Astrocyte of the cerebellum (primary cell): ENCODE measurements at places on chromosomes 16 and 17.

- no peak for DNase-seq
Observed at GRCh38 chr17:81483085-81483861, 29.3 kb downstream of the ACTG1 start.

GRCh38 chr17:17737961-17738894 is 57.0 kb downstream of the RAI1 start:
- DNase-seq, result no peak

DNA sequence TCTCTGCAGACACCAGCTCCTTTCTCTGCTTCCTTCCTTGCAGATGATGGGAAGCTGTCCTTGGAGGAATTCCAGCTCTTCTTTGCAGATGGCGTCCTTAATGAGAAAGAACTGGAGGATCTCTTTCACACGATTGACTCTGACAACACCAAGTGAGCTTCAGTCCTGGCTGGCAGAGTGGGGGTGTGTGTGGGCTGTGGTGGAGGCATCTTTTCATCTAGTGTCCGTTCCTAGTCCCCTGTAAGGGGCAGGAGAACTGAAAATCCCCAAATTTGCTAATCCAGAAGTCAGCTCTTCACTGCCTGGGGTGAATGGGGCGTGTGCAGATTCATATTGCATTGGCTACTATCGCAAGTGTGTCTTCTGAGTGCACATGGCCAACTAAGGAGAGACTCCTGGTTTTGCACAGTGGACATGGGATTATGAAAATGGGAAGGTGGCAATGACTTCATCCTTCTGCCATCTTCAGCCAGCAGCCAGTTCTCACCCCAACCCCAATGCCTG is 10.4 kb downstream of the NECAB2 start:
- DNase-seq, result no peak

GRCh38 chr17:65749479-65749878 is 188.0 kb upstream of the AXIN2 start:
- DNase-seq, result no peak

GRCh38 chr17:61211236-61211635 is 188.4 kb upstream of the TBX2 start:
- DNase-seq, result no peak

GRCh38 chr17:78842881-78843565 is 2.4 kb upstream of the USP36 start:
- DNase-seq, result no peak

DNA sequence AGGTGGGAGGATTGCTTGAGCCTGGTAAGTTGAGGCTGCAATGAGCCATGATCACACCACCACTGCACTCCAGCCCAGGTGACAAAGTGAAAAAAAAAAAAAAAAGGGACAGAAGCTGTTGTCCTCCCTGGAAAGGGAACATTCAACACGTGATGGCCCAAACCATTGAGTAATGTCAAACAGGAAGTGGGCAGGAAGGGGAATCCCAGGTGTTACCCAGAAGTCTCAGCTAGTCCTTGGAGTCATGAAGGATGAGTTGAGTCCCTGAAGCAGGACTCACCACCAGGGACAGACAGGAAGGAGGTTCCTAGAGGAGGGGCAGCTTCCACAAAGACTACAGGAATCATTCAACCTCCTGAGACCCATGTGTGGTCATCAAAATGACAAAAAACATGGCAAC is 19.8 kb upstream of the CMIP start:
- no peak for DNase-seq
